ENCODE measurements at places on chromosomes 6 and 20. TPM values are rescaled to one million over a fixed set of nuclear protein-coding genes. Genes with fewer than 3 reads are reported as not detected.

The LPA gene
- polyA plus RNA-seq: 0.08 TPM

The HSPA1L gene
- polyA plus RNA-seq: 0.78 TPM

The AK9 gene
- 2.2 TPM for polyA plus RNA-seq

The TAP1 gene
- polyA plus RNA-seq: 22.0 TPM

The PBOV1 gene
- polyA plus RNA-seq: not detected

Measured in H1 (cell line).